H1 (cell line): ENCODE measurements at places on chromosomes 7 and 10.

DNA sequence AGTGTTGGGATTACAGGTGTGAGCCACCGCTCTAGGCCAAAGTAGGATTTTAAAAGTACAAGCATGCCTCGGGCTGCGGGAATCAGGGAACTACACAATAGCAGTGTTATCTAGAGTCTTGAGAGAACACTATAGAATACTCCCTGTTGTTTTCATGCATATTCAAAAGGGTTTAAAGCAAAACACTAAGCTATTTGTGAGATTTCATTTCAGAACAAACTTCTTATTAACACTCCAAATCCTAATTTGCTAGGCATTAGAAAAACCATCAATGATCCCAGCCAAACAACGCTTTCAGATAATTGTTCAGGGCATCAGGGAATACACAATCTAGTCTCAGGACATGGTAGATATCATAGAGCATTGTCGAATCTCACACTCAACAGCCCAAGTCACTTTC lies 13.9 kb downstream of the DENND11 start:
- peaks cover 8% of the 10 kb centered on the region for H3K4me1 ChIP-seq
- no peak overlapping the region for H3K4me3 ChIP-seq
- H3K27me3 ChIP-seq: no peaks in the 10 kb centered on the region
- H3K36me3 ChIP-seq: peaks cover 9% of the 10 kb centered on the region; the same call in 1 of the 2 replicates
- no peak for DNase-seq

DNA sequence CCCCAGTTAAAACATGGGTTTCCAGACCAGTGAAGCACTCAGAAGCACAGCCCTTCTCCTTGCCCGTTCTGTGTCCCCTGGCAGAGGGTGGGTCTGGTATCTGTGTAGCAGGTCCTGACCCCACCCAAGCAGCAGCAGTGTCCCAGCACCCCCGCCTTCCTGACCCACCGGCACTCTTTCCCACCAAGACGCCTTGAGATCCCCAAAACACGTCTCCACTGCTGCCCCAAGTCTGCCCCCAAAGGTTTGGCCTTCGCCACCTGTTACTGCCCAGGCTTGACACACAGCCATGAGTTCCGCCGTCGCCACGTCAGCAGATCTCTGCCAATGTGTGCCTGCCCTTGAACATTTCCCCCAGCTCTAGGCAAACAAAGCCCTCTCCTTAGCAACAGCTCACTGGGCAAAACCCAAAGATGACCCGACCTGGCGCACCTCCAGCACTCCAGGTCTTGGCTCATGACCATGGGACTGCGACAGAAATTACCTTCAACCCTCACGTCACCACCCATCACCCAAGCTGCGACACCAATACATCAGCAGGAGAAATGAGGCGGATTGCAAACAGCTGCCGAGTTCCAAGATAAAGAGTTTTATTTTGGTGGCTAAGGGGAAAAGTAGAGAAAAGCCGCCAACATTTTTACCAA lies 75.6 kb downstream of the CTBP2 start:
- H3K27me3 ChIP-seq: no peaks in the 10 kb centered on the region
- no peak overlapping the region for H3K27ac ChIP-seq
- H3K36me3 ChIP-seq: peaks cover 52% of the 10 kb centered on the region
- no peak overlapping the region for H3K4me3 ChIP-seq
- peaks cover 14% of the 10 kb centered on the region; the same call in 1 of the 2 replicates for H3K4me1 ChIP-seq
- DNase-seq: no peak

- no peak for DNase-seq
- no peaks in the 10 kb centered on the region for H3K27me3 ChIP-seq
- peak overlapping the region; percentile 99; the same call in 1 of the 2 replicates for H3K27ac ChIP-seq
- peak overlapping the region; percentile 100 for H3K4me3 ChIP-seq
These were observed 32.8 kb upstream of the PHF14 start for GRCh38 chr7:10940704-10941355.

- H3K4me3 ChIP-seq: no peak overlapping the region
- no peaks in the 10 kb centered on the region for H3K36me3 ChIP-seq
- H3K27me3 ChIP-seq: no peaks in the 10 kb centered on the region
- H3K4me1 ChIP-seq: no peaks in the 10 kb centered on the region
- H3K27ac ChIP-seq: no peak overlapping the region
These were observed 38.2 kb downstream of the MDH2 start for GRCh38 chr7:76086070-76086469.

DNA sequence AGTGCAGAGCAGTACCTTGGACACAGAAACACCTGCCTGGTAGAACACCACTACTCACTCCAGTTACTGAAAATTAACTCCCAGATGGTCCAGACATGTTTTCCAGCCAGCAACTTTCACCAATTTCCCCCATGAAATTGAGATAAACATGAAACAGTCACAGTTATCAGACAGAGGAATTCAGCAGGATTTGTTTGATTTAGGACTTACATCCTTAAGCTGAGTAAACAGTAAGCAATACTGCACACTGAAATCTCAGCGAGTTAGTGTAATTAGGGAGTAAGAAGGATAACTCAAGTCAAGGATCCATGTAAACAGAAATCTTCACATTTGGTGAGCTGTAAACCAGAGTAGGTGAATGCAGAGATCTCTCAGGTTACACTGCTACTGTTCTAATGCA lies 353.5 kb downstream of the ELMO1 start:
- H3K27ac ChIP-seq: no peak overlapping the region; the same call in 1 of the 2 replicates
- no peaks in the 10 kb centered on the region for H3K36me3 ChIP-seq
- H3K4me3 ChIP-seq: no peak overlapping the region
- peaks cover 3% of the 10 kb centered on the region for H3K4me1 ChIP-seq

DNA sequence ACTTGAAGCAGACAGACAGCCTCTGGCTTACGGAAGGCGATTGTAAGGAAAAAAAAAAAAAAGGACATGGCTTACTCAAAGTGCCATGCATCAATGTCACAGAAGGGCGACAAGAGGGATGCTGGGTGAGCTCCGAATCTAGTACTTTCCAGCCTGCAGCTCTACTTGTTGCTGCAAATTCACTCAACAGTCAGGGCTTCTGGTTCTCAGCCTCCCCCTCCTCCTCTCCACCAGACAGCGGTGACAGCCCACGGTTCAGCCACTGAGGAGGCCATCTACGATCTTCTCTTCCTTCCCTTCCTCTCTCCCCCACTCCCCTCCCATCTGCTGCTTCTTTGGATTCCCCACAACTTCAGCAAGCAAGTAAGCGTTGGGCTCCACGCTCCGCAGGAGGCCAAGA lies 63.5 kb downstream of the PRKAG2 start:
- no peak overlapping the region for H3K27ac ChIP-seq
- no peaks in the 10 kb centered on the region; the same call in 1 of the 2 replicates for H3K27me3 ChIP-seq
- H3K4me1 ChIP-seq: peaks cover 19% of the 10 kb centered on the region
- no peak for DNase-seq
- H3K4me3 ChIP-seq: no peak overlapping the region

DNA sequence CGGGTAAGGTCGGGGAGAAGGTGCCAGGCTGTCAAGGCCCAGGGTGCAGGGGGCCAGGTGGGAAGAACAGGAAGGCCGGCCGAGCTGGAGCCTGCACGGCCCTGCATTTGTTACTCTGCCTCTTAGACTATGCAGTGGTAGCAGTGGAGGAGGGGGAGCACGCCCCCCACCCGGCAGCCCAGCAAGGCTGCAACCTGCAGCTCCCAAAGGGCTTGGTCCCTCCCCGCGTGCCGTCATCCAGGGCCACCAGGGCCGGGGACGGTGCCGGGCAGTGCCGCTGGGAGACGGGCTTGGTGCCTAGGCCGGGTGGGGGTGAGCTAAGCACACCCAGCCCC lies 7.0 kb upstream of the GPER1 start:
- H3K4me3 ChIP-seq: no peak overlapping the region
- no peaks in the 10 kb centered on the region for H3K4me1 ChIP-seq
